ENCODE measurements at places on chromosomes 7 and 10.
A peak's percentile ranks its signal among the peaks of the same experiment; 100 is the strongest.

DNA sequence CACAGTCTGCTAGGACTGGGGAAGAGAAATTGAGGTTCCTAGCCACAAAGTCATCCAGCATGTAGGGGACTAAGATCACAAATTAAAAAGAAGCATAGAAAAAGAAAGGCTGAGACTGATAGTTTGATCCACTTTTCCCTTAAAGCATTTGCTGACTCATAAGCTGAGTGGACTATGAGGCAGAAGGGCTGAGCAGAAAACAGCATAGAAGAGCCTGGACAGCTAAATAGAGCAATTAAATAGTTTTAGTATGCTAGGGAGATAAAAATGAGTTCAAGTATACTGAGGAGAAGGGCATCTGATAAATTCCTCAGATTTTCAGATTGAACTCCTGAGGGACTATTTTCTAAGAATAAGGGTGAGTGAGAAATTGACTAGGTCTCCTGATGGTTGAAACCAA, 155.9 kb upstream of the EGR2 start:
- DNase-seq: no peak

GRCh38 chr7:1169409-1170368, 9.7 kb upstream of the ZFAND2A start:
- DNase-seq: peak; percentile 53

DNA sequence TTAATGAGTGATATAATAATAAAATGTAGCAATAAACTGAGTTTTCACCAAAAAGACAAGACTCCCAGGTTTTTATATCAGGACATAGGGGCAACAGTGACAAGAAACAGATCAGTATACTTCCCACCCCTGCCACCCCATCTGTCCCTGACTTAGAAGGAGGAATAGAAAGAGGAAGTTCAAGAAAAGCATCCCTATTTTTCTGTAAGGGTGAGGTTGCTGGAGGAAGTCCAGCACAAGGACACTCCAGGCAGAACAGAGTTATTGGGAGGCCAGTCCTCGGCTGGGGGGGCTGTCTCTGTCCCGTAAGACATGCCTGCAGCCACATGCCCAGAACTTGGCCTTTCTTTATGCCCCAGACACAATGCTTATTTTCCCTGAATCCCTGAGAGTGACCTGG, 16.5 kb upstream of the TLX1 start:
- no peak for DNase-seq

- no peak for DNase-seq
Measured at GRCh38 chr10:122391875-122392274, 17.4 kb downstream of the PLEKHA1 start.

DNA sequence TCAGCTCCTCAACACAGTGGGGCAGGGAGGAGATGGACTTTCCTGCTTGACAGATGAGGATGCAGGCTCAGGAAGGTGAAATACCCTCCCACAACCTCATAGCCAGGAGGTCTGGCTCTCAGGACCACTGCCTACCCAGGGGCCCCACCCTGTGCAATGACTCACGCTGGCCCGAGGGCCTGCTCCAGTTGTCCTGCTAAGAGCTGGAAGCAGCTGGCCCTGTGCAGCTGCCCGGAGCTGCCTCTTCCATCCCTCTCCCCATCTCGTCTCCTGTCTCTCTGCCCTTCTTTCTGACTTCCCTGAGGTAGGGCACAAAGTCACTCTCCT, 123.9 kb downstream of the ZMIZ1 start:
- no peak for DNase-seq

DNA sequence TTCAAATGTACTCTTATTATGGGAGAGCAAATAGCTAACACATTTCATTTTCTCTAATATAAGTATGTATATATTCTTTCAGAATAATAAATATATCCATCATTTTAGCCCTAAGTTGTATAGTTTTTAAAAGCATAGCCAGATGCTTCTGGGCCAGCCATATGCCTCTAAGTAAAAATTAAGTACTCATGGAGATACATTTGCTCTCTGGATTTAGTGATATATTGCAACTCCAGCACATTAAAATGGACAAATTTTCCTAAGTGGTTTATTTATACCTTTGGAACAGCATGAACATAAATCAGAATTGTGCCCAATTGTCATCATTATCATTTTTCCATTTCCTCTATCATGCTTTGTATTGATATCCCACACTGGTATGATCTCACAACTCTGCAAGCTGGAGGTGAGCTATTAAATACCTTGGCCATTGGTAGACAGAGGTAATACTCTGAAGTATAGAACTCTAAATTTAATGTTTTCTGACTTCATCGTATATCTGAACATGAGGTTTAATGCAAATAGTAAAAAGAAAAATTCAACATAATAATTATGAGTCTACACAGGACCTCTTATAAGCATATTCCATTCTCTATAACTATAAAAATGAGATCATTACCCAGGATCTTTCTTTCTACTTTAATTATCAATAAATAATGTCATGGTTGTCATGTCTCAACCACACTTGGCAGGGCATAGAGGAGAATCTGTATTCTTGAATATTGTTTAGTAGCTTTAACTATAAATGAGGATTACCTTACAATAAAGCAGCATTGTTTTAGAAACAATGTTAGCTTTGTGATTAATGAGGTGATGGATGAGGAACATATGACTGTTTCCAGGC, 90.8 kb downstream of the AGMO start:
- DNase-seq: no peak

DNA sequence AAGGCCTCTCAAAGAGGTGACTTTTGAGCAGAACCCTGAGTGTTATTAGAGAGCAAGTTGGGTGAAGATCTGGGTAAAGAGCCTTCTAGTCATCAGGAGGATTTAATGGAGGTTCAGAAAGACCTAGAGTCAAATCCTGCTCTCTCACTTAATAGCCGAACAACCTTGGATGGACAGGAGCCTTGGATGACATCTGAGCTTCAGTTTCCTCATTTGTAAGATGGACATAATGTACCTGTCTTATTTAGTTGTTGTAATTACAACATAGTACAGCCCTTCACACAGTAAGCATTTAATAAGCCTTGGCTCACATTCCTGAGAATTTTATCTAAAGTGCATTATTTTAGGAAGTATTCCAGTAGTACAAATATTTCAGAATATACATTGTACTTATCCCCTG, 57.0 kb downstream of the C1GALT1 start:
- no peak for DNase-seq

- no peak for DNase-seq
Measured at GRCh38 chr10:59383436-59383835, 21.1 kb upstream of the FAM13C start.

DNA sequence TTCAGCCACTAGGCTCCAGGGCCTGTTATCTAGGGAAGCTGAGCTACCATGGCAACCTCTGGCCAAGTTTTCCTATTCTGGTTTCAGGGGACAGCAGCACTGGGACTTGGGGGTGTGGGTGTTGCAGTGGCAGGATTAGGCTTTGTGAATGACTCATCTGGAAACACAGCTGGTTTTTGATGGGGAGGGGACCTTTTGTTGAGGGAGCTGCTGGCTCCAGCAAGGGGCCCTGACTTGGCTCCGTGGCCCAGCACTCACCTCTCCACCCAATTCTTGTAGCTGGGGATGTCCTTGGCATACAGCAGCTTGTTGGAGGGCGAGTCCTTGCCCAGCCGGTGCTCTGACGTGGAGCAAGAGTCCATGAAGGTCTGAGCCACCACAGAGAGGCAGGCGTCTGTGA, 435.9 kb downstream of the PLXNA4 start:
- no peak for DNase-seq

DNA sequence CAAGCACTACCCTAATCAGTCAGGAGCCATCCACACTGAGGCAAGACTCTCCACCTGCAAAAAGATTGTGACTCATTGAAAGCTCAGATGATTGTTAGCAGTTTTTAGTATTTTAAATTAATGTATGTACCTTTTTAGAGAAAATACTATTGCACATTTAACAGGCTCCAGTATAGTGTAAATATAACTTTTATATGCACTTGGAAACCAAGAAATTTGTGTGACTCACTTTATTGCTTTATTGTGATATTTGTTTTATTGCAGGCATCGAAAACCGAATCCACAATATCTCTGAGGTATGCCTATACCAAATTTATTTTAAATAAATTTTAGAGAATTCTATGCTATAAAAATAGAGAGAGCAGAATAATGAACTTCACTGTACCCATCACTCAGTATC, 122.0 kb downstream of the TEX36 start:
- no peak for DNase-seq

Data from caudate nucleus (tissue), 63 donors.